OCI-M1 (cell line): ENCODE measurements at places on chromosomes 3 and 15.
A peak's percentile ranks its signal among the peaks of the same experiment; 100 is the strongest.

- DNase-seq: no peak
Measured at GRCh38 chr3:56775838-56776555, 25.8 kb downstream of the ARHGEF3 start.

DNA sequence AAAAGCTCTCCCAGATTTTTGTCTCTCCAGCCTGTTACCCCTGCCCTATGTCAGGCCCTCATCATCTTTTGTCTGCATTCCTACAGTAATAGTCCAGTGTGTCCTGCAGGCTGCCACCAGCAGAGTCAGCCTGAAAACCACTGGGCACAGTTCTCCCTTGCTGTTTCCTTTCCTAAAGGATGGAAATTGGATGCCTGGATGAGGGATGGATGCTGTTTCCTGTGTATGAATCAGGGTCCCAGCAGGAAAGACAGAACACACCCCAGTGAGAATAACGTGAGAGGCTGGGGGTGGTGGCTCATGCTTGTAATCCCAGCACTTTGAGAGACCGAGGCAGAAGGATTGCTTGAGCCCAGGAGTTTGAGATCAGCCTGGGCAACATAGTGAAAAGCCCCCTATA, 3.3 kb upstream of the SNX33 start:
- DNase-seq: no peak

DNA sequence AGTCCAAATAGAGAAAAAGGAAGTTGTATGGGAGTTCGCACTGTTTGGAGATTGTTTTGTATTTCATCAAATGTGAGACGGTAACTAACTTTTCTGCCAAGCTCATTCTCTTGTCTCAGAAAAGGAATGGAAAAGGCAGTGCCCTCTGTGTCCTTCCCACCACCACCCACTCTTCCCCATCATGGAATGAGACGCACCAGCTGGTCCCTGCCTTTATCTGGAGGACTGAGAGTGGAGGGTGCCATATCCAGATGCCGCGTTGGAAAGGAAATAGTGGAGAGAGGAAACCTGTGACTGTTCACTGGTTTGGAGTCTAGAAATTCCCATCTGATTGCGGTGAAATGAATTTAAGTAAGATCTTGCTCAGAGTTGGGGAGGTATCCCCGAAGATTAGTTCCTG, 3.7 kb upstream of the CCK start:
- no peak for DNase-seq

- DNase-seq: peak; percentile 78
Measured at GRCh38 chr3:151283907-151284461, 5.6 kb upstream of the P2RY14 start.

- no peak for DNase-seq
Measured at GRCh38 chr3:150319900-150320299, 88.2 kb upstream of the TSC22D2 start.

GRCh38 chr15:84983294-84983693, 1.6 kb downstream of the PDE8A start:
- no peak for DNase-seq

DNA sequence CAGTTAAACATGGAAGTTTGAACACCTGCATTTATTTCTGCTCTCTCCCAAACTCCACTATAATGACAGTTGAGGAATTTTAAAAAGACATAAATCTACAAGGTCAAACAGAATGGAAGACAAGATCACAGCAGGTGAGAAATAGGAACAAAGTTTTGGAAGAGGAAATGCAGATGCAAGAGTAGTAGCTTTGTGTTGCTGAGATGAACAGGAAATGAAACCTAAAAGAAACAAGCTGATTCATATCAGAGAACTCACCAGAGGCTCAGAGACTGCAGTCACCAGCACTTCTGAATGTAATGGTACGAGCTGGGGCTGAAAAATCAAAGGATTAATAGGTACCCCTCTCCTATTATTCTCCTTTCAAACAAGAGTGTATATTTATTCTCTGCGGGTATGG, 459.9 kb downstream of the RAP2B start:
- no peak for DNase-seq

- DNase-seq: no peak
Measured at GRCh38 chr3:108513961-108514360, 3.6 kb upstream of the MYH15 start.

DNA sequence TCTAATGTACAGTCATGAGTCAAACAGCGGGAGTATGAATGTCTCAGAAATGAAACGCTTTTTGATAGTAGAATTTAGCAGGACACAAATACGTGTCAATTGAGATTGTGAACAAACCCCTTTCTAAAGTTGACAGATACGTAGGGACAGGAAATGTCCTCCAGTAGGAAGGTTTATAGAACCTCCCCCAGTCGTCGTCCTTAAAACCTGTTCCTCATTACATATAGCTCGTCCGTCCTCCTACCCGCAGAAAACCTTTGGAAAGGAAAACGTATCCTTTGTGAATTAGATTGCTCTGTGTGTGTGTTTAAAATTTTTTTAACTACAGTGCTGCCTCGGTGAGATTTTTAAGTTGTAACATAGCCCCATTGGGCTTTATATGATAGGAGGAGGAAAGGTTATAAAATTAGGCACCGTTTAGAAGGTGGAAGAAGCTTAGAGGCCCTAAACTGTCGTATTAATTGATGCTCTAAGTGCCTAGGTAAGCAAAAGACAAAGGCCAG, 4.1 kb downstream of the UBE2E1 start:
- peak; percentile 74 for DNase-seq

DNA sequence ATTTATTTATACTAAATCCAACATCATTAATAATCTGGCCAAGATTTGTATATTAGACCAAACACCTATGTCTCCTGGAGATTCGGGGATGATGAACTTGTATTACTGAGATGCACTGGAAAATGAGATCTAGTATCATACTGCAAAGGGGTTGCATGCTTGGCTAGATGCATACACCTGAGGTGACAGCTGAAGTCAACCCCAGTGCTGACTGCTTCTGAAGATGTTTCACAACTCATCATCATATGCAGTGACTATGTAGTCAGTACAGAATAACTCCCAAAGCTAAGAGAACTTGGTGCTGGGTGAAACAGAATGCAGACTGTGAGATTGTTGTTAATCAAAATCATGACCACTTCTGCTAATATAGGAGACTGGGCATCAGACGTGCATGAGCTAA, 1114.2 kb downstream of the NSUN3 start:
- no peak for DNase-seq

- DNase-seq: no peak
Measured at GRCh38 chr15:26475554-26475953, 297.3 kb downstream of the GABRB3 start.

DNA sequence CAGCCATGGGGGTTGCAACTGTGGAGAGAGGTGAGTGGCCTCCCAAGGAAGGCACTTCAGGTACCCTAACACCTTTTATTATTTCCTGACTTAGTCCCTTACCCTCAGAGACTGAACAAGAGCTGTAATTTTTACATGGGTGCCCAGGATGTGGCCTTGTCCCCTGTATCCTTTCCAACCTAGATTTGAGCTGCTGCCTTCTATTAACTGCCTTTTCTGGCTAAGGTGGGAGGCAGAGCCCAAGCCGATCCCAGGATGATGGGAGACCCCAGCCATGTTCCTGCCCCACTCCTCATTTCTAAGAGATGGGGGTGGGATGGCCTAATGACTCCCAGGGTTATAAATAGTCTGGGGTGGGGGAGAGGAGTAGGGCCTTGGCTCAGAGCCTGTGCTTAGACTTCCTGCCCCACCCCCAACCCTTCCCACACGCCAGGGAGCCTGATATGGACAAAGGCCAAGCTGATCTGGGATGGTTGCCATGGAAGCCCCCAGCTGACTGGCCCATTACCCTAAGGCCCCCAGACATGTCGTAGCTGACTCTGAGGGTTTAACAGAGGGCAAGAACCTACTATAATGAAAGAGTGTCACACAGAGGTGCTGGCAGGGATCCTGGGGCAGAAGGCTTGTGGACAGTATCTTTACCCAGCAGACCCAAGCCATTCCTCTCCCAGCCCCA, 1.9 kb downstream of the KLHDC8B start:
- peak; percentile 28 for DNase-seq

DNA sequence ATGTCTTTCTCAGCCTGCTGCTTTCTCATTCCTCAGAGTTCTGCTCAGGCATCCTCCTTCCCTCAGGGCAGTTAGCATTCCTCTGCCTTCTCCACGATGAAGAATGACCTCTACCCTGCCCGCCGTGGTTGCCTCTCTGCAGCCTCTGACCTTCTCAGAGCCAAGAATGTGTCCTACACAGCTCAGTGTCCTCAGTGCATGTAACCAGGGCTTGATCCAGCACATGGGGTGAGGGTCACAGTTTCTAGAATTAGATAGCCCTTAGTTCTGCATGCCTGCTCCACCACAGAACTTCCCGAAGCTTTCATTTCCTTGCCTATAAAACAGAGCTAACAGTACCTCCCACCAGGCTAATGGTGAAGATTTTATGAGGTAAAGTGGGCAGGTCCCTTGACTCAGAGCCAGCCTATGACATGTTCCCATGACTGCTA, 182.1 kb downstream of the CLSTN2 start:
- DNase-seq: no peak

GRCh38 chr3:180980611-180981010, 8.9 kb downstream of the DNAJC19 start:
- DNase-seq: no peak

- peak; percentile 81 for DNase-seq
Measured at GRCh38 chr15:50315814-50316630, 39.0 kb downstream of the GABPB1 start.

DNA sequence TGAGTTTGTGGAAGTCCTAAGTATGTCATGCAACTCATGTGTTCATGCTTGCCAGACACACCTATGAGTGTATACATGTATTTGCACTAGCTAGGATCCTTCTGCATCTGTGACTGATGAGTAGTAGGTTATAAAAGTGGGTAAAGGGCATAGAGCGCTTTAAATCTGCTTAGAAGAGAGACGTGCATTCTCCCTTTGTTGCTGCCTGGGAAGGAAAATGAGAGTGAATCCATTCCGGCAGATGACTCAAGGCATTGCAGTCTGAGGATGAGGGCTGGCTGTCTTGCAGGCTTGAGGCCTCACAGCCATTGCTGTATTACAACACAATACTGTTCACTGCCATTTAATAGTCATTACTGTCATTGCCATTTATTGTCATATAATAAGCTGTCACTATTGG, 120.8 kb upstream of the UMPS start:
- no peak for DNase-seq

- DNase-seq: no peak
Measured at GRCh38 chr3:62373714-62374333, 474 bp upstream of the FEZF2 start.

DNA sequence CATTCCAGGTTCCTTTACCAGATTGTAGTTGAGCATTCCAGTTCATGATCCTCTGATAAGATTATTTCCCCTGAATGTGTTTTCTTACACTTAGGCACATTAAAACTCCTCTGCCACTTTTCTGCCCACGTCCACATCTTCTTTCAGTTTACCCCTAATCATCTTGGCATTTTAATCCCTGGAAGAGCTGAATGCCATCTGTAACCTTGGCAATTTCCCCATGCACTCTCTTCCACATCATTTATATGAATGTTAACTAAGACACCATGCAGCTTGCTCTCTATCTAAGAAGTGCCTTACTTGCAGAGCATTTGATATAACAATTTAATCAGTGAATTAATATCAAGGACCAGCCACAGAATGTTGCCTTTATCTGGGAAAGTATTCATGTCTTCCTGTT, 25.8 kb downstream of the TIMP4 start:
- DNase-seq: no peak

- no peak for DNase-seq
Measured at GRCh38 chr3:156412600-156412999, 142.3 kb downstream of the SSR3 start.

DNA sequence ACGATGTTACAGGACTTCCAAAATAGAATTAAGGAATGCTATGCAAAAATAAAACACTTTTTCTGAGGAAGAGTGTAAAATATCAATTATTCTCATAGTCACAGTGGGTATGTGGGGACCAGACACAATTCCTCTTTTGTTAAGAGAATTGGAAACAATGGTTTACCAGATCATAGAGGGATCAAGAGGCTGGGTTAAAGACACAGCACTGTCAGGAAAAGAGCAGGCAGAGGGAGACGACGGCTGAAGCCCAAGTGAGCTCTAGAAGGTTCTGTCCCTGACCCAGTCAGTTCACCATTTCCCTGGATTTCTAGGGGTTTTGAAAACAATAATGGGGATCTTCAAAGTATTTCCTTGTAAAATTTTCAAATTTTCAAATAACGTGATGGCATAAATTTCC, 54.0 kb upstream of the POLR2M start:
- no peak for DNase-seq
